ENCODE measurements at places on chromosomes 4 and X. TPM values are rescaled to one million over a fixed set of nuclear protein-coding genes. Genes with fewer than 3 reads are reported as not detected.

DNA sequence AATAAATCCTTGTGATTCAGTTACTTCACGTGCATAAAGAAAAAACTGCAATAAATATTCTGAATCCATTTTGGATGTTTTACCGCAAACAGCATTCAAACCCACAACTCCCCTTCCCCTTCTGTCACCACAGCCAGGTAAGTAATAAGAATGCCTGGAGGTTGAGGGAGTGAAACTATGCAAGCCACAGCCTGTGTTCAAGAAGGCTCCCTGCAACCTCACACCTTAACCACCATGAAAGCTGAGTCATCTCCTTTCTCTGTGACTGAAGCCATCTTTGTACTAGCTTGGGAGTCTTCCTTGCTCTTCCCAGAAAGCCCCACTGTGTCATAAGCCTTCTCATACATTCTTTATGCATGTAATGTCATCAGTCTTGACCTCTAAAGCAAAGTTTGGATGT is 297.0 kb upstream of the PUDP start:
- no peak for DNase-seq

DNA sequence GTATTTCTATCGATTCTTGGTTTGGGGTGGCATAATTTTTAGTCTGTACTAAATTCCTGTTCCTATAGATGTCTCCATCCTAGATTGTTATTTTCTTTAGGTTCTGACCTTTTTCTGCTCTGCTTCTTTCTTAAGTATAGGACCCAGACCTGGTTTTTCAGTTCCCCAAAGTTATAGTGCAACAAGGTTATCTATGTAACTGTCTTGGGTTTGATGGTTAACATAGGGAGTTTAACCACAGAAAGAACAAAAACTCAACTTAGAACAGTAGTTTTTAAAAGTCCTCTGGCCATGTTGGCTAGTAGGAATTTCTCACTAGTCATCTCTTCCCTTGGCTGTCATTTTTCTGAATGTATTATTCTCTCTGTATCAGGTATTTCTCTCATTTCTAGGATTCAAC is 38.8 kb upstream of the MAD2L1 start:
- no peak for DNase-seq

DNA sequence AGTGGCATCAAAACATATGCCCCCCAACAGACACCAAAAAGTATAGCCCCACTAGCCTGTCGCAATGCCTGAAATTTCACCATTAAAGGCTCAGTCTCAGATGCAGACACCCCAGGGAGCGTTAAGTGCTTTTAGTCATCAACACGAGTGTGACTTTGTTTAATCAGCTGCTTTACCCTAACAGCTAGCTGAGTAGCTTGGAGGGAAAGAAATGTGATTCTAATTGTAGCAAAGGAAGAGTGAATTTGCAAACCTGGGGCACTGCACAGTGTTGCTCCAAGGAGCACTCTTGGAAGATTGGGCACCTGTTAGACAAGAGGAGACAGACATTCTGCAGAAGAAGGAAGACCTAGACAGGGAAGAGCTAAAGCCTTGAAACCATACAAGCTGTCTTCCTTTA is 145.1 kb downstream of the BEND2 start:
- no peak for DNase-seq

- no peak for DNase-seq
Observed at GRCh38 chr4:52112411-52112810, 61.3 kb downstream of the SPATA18 start.

- DNase-seq, result no peak
Observed at GRCh38 chr4:109065006-109065405, 237.5 kb downstream of the COL25A1 start.

DNA sequence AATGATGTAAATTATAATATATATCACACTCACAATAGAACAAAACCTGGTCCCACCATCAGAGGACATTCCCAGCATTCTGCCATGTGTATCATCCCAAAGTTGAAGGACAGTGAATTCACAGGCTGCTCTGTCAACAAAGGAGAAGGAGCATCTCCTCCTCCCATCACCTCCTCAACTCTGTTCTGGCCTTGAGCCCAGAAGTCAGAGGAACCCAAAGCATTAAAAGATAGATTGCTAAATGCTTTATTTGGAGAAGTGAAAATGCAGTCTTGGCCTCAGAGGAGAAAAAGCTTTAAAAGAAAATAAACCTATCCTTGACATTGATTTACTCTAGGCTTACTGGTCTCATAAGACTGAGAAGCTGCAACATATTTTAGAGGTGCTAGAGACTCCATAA is 268.8 kb upstream of the RASGEF1B start:
- DNase-seq, result peak; percentile 25

- DNase-seq, result no peak
Observed at GRCh38 chr4:10108818-10109783, 7.5 kb downstream of the WDR1 start.

GRCh38 chr4:3287271-3287971 is 5.4 kb upstream of the RGS12 start:
- no peak for DNase-seq

DNA sequence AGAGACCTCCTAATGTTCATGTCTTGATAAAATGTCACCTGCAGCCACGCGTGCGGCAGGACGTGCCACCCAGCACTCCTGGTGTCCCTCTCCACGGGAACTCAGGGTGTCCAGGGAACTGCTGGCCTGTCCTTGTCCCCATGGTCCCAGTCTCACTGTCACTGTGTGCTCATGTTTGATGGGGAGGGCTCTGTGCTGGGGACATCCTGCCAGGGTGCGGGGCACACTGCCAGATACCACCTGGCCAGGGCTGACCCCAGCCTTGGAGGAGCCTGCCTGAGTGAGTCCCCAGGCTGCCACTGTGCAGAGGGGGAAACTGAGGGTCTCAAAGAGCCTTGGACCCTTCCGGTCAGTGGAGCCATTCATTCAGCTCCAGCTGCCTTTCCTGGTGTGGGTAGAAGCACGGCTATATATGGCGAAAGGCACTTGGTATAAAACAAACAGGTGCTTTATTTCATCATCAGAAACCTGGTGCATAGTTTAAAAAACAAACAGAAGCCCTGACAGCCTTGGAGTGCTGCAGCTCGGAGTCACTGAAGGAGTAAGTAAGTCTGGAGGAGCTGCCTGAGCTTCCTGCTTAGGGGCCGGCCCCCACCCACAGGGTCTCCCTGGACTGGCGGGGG is 33.0 kb downstream of the NOP14 start:
- no peak for DNase-seq

DNA sequence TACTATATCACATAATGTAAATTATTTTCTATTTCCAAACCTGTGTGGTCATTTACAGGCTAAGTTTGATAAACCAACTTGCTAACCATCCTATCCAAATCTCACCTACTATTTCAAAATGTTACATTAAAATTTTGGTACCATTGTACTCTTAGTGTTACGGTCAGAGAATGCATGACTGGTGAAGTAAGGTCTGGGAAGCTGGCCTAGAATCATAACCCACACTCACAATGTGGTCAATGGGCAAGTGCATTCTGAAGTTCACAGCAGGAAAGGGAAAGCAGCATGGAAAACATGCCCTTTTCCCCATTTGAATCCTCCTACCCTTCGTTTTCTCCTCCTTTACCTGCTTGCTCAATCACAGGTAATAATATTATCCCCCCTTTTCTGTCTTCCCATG is 54.4 kb downstream of the PPP3CA start:
- DNase-seq, result no peak

DNA sequence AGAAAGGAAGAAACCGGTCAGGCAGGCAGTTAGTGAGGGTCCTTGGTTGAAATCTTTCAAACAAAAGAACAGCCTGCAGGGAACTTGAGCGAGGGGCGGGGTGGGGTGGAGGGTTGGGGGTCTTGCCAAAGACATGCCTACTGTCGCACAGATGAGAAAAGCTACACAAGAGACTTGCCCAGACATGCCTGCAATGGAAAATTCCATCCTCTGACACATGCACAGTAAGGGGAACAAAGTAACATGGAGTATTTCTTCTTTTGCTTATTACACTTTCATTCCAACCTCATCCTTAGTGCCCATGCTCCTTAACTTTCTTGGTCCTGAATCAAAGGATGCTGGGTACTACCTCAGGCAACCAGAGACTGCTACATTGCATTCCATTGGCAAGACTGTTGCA is 1491.2 kb downstream of the STIM2 start:
- no peak for DNase-seq

DNA sequence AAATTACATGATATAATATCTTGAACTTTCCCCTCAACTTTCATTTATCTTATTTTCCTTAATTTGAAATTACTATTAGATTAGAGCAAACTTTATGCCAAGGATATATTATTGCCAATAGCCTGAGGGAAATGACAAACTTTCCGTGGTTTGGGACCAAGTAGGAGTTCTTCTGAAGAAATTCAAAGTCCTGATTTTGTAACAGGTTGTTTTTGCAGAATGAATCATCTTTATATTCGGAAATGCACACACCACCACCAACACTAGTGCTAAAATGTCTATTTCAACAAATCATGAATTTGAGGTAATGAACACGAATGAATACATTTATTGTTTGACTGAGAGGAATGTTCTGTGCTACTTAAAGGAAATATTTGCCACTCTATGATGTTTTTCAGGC is 226.7 kb downstream of the GRIA2 start:
- DNase-seq, result no peak

GRCh38 chr4:121651597-121651996 is 45.2 kb downstream of the ANXA5 start:
- DNase-seq, result no peak

The CLIC2 gene
- 8.2 TPM for total RNA-seq

The UBA1 gene
- 252 TPM for total RNA-seq

The MAGIX gene
- total RNA-seq, result 18.3 TPM

The ERAS gene
- total RNA-seq, result not detected

The TKTL2 gene
- total RNA-seq, result not detected

The TMEM150C gene
- 8.8 TPM for total RNA-seq

Data from mucosa of gallbladder (tissue), 1 donor.